ENCODE measurements at places on chromosomes 2 and 18. TPM values are rescaled to one million over a fixed set of nuclear protein-coding genes. Genes with fewer than 3 reads are reported as not detected.

IL1R2 gene
- total RNA-seq = not detected

CENPA gene
- total RNA-seq = 21.4 TPM

CASP10 gene
- 11.6 TPM for total RNA-seq

CCBE1 gene
- 69.4 TPM for total RNA-seq

PHLPP1 gene
- total RNA-seq = 5.0 TPM

PIAS2 gene
- total RNA-seq = 20.5 TPM

VIL1 gene
- total RNA-seq = not detected

RAB17 gene
- total RNA-seq = 0.83 TPM
